ENCODE measurements at places on chromosomes 2 and 18. TPM values are rescaled to one million over a fixed set of nuclear protein-coding genes. Genes with fewer than 3 reads are reported as not detected.

The PTPN4 gene
- 12.6 TPM for total RNA-seq

- no peaks in the 10 kb centered on the region for H3K27me3 ChIP-seq
- no peak overlapping the region for H3K27ac ChIP-seq
- no peak overlapping the region for H3K4me3 ChIP-seq
- H3K4me1 ChIP-seq: no peaks in the 10 kb centered on the region
- peaks cover 17% of the 10 kb centered on the region for H3K36me3 ChIP-seq
Observed at GRCh38 chr2:241489733-241490680, 18.4 kb downstream of the STK25 start.

DNA sequence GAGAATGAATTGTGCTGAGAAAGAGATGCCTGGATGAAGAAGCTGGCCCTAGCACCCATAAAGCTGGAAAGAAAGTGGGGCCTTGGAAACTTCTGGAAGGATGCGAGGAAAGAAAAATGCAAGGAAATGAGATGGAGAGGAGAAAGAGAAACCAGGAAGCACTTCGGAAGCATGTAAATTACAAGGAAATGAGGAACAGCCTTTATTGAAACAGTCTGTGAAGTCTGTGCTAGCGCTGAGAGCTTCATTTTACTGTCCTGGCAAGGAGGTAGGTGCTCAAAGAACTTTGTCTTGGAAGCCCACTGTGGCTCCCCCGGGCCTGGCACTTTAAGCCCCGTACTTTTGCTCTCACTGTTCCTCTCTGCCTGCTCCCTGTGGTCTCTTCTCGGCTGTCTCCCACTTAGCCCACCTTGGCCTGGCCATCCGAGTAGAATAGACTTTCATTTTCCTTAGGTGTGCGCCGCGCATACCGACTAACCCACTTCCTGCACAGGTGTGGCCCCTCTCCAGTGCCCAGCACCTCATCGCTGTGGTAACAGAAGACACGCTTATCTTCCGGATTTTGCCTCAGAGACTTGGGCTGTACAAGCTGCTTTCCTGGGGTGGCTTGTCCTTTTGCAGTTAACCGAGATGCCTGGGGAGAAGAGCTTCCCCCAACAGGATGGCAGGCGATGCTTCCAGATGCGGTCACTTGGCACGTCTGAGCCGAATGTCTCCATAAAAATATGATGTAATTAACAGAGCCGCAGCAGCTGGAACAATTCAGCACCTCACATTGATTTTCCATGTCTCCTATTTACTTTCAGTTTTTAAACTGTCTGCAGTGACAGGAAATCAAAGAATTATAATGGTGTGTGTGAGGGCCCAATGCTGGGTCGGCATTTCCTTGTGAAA lies 199.6 kb downstream of the HRH4 start:
- no peak for DNase-seq
- no peaks in the 10 kb centered on the region for H3K27me3 ChIP-seq
- H3K4me3 ChIP-seq: no peak overlapping the region
- H3K36me3 ChIP-seq: no peaks in the 10 kb centered on the region

The SOWAHC gene
- 16.9 TPM for total RNA-seq

The ZNF385B gene
- 3.2 TPM for total RNA-seq

The TMEM150A gene
- 18.5 TPM for total RNA-seq

GRCh38 chr18:69584429-69584828 lies 183.7 kb downstream of the DOK6 start:
- no peak overlapping the region for H3K4me3 ChIP-seq
- H3K27me3 ChIP-seq: no peaks in the 10 kb centered on the region
- H3K36me3 ChIP-seq: no peaks in the 10 kb centered on the region

The CARF gene
- total RNA-seq: 3.6 TPM

DNA sequence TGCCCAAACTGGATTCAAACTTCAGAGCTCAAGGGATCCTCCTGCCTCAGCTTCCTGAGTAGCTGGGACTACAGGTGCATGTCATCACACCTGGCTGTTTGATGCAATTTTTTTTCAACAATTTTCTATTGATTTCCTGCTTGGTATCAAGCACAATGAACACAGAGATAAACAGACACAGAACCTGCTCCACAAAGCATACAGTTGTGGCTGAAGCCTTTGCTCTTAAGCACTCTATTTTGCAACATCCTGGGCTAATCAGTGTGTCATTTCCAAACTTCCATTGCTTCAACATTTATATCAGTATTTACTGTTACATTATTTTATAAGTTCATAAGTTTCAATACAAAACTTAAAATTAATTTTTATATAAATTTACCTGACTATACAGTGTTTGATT lies 79.4 kb downstream of the NEB start:
- no peak overlapping the region for H3K27ac ChIP-seq
- H3K4me3 ChIP-seq: no peak overlapping the region
- no peak for DNase-seq
- H3K36me3 ChIP-seq: no peaks in the 10 kb centered on the region
- no peaks in the 10 kb centered on the region for H3K27me3 ChIP-seq
- no peaks in the 10 kb centered on the region for H3K4me1 ChIP-seq

The VPS4B gene
- 18.6 TPM for total RNA-seq

- DNase-seq: no peak
- no peak overlapping the region for H3K27ac ChIP-seq
- H3K36me3 ChIP-seq: no peaks in the 10 kb centered on the region
- H3K4me1 ChIP-seq: peaks cover 3% of the 10 kb centered on the region
Observed at GRCh38 chr18:31500051-31500688, 2.2 kb downstream of the DSG2 start.

The FAM124B gene
- 2.5 TPM for total RNA-seq

The ZNF396 gene
- total RNA-seq: 1.1 TPM

DNA sequence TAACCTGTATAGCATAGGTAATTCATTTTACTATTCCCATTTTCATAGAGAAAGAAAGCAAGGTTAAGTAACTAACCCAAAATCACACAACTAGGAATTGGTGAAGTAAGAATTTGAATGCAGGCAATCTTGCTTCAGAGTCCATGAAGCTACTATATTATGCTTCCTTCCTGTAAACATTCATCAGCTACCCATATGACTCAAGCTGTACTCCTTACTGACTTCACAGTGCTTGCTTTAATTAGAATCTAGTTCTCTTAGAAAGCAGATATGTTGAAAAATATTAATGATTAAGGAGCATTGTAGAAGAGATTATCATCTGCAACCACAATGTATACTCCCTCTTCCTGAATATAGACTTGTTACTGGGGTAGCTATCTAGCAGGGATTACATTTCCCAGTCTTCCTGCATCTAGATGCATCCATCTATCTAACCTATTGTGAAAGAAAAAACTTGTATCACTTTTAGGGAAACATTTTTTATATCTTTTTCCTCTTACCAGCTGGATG lies 961.6 kb upstream of the CHAC2 start:
- DNase-seq: no peak
- H3K4me1 ChIP-seq: no peaks in the 10 kb centered on the region
- H3K36me3 ChIP-seq: no peaks in the 10 kb centered on the region
- no peaks in the 10 kb centered on the region for H3K27me3 ChIP-seq
- H3K27ac ChIP-seq: no peak overlapping the region
- H3K4me3 ChIP-seq: no peak overlapping the region

DNA sequence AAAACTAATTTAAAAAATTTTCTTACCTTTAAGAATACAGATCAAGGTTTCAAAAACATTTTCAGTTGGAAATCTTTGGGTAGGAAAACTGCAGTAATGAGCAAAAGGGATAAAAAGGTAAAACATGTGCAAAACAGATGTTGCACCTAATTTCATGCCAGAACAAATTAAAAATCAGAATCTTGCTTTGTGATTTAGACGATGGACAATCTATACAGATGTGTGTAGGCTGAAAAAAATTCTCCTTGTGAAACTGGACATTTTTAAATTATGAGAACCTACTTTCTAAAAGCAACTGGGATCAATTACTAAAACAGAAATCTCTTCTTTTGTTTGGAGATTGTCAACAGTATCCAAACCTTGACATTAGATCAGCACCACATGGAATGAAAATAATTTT lies 183.2 kb upstream of the ITGA4 start:
- no peak overlapping the region for H3K27ac ChIP-seq
- no peak for DNase-seq
- H3K36me3 ChIP-seq: no peaks in the 10 kb centered on the region
- no peaks in the 10 kb centered on the region for H3K4me1 ChIP-seq

- H3K27me3 ChIP-seq: no peaks in the 10 kb centered on the region
- H3K4me3 ChIP-seq: no peak overlapping the region
- H3K36me3 ChIP-seq: no peaks in the 10 kb centered on the region
- no peak for DNase-seq
Observed at GRCh38 chr2:17124575-17125318, 393.5 kb downstream of the RAD51AP2 start.

DNA sequence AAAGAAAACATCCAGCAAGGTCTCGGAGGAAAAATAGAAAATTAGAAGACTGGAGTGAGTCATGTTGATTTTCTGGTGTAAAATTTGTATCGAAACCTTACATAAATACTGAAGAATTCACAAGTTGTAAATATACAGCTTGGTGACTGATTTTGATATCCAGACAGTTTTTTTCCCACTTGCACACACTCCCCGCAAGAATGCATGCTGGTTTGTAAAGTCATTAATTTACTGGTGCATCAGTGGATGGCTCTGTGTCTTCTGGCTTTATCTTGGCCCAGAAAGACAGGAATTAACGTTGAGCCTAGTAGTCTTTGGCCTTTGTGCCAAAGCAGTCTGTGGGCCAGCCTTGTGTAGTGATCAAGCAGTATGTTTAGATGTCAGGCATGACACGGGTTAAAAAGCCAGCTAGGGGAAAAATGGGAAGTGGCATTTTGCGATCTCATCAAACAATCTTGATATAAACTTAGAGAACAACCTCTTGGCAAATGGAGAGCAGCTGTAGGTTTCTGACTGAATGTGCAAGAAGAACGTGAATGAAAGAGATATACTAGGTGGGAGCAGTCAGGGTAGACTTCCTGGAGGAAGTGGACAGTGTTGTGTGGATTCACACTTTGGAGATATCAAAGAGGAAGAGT lies 22.7 kb upstream of the CASP8 start:
- no peak overlapping the region for H3K27ac ChIP-seq
- H3K27me3 ChIP-seq: no peaks in the 10 kb centered on the region
- DNase-seq: no peak
- no peak overlapping the region for H3K4me3 ChIP-seq

GRCh38 chr2:2832657-2833056 lies 501.6 kb upstream of the MYT1L start:
- H3K4me1 ChIP-seq: no peaks in the 10 kb centered on the region
- no peaks in the 10 kb centered on the region for H3K27me3 ChIP-seq
- DNase-seq: no peak
- H3K27ac ChIP-seq: no peak overlapping the region

All from liver (tissue), 10 donors.